ENCODE measurements at places on chromosomes 13 and 19.
A peak's percentile ranks its signal among the peaks of the same experiment; 100 is the strongest.

- no peak overlapping the region for H3K27ac ChIP-seq
- H3K36me3 ChIP-seq = peaks cover 7% of the 10 kb centered on the region
- DNase-seq = no peak
- H3K4me1 ChIP-seq = peaks cover 44% of the 10 kb centered on the region
These were observed 804 bp upstream of the MIER2 start for GRCh38 chr19:345320-345879.

DNA sequence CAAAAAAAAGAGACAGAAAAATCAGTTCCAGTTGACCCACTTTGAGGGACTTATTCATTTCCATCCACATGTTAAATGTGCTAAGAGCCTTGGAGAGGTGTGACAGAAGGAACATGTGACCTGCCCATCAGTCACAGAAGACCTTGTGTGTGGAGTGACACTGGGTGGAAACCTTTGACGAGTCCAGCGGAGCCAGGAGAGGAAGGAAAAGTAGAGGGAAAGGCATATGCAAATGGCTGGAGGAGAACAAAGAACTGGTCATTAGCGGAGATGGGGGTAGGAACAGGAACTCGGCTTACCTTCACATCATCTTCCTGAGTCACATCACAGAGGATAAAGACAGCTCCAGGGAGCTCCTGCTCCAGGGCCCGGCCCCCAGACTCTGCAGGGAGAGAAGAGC lies 2.3 kb downstream of the HSD17B14 start:
- H3K4me1 ChIP-seq = peaks cover 23% of the 10 kb centered on the region
- no peaks in the 10 kb centered on the region for H3K36me3 ChIP-seq
- DNase-seq = no peak
- peaks cover 29% of the 10 kb centered on the region for H3K27me3 ChIP-seq
- H3K27ac ChIP-seq = no peak overlapping the region

DNA sequence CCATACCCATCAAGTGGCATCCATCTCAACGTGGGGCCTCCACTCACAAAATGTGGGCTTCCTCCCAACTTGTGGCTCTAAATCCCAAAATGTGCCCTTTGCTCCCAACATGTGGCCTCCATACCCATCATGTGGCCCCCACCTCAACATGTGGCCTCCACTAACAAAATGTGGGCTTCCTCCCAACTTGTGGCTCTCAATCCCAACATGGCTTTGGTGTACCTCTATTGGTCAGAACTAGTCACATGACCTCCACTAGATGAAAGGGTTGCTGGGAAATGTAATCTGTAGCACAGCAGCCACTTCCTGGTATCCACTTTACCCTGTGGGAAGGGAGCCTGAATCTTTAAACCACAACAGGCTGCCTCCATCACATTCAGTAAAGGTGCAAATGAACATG lies 10.1 kb upstream of the ACER1 start:
- H3K27ac ChIP-seq = peak overlapping the region; percentile 49
- H3K4me3 ChIP-seq = no peak overlapping the region

GRCh38 chr13:29270271-29270985 lies 325.1 kb downstream of the SLC7A1 start:
- H3K36me3 ChIP-seq = no peaks in the 10 kb centered on the region
- DNase-seq = no peak
- no peak overlapping the region for H3K4me3 ChIP-seq
- no peak overlapping the region for H3K27ac ChIP-seq
- no peaks in the 10 kb centered on the region for H3K4me1 ChIP-seq

- DNase-seq = peak; percentile 61
- H3K36me3 ChIP-seq = peaks cover 25% of the 10 kb centered on the region
- H3K27ac ChIP-seq = peak overlapping the region; percentile 91
- no peaks in the 10 kb centered on the region for H3K27me3 ChIP-seq
- H3K4me1 ChIP-seq = peaks cover 64% of the 10 kb centered on the region
- H3K4me3 ChIP-seq = peak overlapping the region; percentile 80
These were observed 3.5 kb downstream of the KCNN4 start for GRCh38 chr19:43777163-43777695.

DNA sequence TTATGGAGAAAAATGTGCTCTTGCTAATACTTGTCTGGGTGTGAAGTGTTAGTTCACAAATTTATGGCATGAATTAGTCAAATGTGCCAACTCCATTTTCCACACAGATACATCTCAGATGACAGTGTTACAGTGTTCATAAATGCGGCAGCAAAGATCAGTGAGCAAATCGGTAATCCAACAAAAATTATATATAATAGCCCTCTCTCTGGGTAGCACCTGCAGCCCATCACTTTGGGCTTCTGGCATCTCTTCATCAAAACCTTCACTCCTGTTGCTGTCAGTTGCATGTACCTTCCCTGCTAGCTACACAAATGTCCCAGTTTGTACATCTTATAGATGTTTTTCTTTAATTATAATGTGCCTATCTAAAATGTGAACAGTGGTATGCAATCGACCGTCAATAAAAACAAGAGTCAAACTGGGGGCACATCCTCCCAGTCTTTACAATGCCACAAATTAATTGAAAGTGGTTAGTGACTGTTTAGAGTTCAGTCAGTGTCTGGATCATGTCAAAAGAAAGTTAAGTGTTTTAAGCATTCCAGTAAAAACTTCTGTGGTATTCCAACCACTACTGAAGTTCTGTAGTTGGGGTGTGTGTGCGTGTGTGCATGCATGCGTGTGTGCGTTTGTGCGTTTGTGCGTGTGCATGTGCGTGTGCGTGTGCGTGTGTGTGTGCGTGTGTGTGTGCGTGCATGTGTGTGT lies 448.9 kb downstream of the DCT start:
- no peak overlapping the region for H3K27ac ChIP-seq
- no peaks in the 10 kb centered on the region for H3K27me3 ChIP-seq
- no peaks in the 10 kb centered on the region for H3K4me1 ChIP-seq
- H3K4me3 ChIP-seq = no peak overlapping the region

GRCh38 chr13:98254513-98254912 lies 77.4 kb upstream of the RNF113B start:
- no peak overlapping the region for H3K4me3 ChIP-seq
- no peak for DNase-seq
- H3K27me3 ChIP-seq = no peaks in the 10 kb centered on the region
- no peaks in the 10 kb centered on the region for H3K36me3 ChIP-seq
- no peak overlapping the region for H3K27ac ChIP-seq

DNA sequence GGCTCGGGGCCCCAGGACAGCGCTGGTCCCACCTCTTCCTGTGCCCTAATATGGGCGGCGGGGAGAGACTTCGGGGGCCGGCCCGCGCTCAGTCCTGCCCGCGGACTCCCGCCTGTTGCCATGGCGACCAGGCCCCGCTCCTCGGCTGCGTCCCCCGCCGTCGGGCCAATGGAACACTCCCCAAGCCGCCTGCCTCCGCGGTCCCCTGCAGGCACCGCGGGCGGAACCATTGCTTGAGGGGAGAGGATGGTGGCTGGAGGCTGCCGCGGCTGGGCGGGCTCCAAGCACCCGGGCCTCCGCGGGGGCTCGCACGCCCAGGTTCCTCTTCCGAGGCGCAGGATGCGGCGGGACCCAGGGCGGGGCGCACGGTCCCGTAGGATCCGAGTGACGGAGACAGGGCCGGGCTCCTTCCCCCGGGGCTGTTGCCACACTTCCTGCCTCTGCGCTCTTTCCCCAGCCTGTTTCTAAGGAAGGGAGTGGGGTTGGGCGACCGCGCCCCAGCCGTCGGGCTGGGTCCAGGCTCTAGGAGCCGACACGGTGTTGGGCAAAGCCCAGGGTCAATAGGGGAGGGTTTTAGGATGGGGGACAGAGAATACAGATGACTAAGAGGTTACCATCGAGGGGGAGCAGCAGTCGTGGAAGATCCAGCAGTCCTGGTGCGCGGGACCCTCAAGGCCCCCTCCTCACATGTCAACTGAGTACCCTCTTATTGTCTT lies 1.2 kb upstream of the JUNB start:
- H3K36me3 ChIP-seq = peaks cover 8% of the 10 kb centered on the region
- H3K27ac ChIP-seq = peak overlapping the region; percentile 99
- peak overlapping the region; percentile 92 for H3K4me3 ChIP-seq
- H3K4me1 ChIP-seq = peaks cover 34% of the 10 kb centered on the region
- H3K27me3 ChIP-seq = peaks cover 7% of the 10 kb centered on the region

GRCh38 chr13:27289011-27289665 lies 18.5 kb downstream of the RASL11A start:
- no peak overlapping the region for H3K27ac ChIP-seq
- peaks cover 15% of the 10 kb centered on the region for H3K4me1 ChIP-seq
- no peaks in the 10 kb centered on the region for H3K27me3 ChIP-seq
- no peaks in the 10 kb centered on the region for H3K36me3 ChIP-seq

DNA sequence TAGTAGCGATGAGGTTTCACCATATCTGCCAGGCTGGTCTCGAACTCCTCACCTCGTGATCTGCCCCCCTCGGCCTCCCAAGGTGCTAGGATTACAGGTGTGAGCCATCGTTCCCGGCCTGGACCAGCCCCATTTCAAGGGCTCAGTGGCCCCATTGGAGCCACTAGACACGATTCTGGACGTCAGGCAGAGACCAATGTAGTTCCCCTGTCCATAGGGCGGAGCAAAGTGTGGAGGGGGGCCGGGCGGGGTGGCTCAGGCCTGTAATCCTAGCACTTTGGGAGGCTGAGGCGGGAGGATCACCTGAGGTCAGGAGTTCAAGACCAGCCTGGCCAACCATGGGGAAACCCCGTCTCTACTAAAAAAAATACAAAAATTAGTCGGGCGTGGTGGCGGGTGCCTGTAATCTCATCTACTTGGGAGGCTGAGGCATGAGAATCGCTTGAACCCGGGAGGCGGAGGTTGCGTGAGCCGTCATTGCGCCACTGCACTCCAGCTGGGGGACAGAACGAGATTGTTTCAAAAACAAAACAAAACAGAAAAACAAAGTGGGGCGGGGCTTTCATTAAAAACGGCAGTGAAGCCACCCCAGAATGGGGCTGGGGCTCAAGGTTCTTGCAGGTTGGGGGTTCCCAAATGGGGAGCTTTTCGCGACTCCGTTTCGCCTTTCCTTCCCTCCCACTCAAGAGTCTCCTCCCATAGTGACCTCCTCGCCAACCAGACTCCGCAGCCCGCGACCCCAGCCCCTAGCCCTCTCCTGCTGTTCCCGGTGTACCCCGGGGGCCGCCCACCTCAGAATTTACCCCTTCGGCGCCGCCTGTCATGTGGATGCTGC lies 758 bp upstream of the TECR start:
- no peaks in the 10 kb centered on the region for H3K27me3 ChIP-seq
- H3K27ac ChIP-seq = peak overlapping the region; percentile 97
- no peak for DNase-seq
- peak overlapping the region; percentile 96 for H3K4me3 ChIP-seq

DNA sequence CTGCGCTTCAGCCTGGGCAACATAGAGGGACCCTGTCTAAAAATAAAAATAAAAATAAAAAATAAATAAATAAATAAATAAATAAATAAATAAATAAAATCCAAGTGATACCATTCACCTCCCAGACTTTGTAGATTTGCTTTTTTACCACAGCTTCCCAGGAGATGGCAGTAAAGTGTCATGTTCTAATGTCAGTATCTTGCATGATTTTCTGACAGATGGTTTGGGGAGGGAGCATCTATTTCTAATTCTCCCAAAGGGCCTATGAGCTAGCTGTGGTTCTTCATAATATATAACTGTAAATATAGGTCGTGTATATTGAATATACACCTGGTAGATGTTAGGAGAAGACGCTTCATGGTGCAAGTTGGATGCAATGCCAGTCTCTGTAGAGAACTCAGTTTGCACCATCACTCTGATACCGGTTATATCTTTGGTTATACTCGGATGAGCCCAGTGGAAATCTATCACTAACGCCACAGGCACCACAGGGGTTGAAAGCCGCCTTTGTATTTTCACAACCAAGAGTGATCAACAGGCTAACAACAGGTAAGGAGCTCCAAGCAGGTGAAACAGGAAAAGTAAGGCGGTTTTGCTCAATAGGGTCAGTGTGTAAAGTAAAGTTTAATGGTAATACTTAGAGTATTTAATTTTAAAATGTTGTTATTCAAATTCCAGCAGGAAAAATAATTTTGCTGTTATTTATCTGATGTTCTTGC lies 13.9 kb downstream of the APLP1 start:
- H3K4me1 ChIP-seq = peaks cover 10% of the 10 kb centered on the region
- peaks cover 31% of the 10 kb centered on the region for H3K27me3 ChIP-seq
- H3K27ac ChIP-seq = peak overlapping the region; percentile 62
- DNase-seq = peak; percentile 51
- H3K36me3 ChIP-seq = peaks cover 16% of the 10 kb centered on the region

DNA sequence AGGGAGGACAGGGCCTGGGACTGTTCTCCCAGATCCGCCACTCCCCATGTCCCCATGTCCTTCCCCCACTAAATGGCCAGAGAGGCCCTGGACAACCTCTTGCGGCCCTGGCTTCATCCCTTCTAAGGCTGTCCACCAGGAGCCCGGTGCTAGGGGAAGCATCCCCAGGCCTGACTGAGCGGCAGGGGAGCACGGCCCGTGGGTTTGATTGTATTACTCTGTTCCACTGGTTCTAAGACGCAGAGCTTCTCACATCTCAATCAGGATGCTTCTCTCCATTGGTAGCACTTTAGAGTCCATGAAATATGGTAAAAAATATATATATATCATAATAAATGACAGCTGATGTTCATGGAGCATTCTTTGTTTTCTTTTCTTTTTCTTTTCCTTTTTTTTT lies 815 bp downstream of the SPACA4 start:
- H3K36me3 ChIP-seq = no peaks in the 10 kb centered on the region
- no peak overlapping the region for H3K27ac ChIP-seq
- DNase-seq = no peak

DNA sequence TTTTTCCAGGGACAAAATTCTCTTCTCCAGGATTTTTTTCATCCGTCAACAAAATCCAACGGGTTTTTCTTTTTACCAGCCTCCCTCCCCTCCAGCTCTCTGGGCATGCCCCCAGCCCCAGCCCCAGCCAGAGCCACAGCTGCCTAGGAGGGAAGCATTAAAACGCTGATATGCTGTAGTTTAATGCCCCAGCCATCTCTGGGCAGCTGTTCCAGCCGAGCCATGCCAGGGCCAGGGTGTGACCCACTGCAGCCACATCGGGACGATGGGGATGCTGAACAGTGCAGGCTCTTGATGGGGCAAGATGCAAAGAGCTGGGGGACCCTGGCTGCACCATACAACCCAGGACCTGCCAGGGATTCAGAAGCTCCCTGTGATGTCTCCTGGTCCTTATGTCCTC lies 32.1 kb downstream of the TSHZ3 start:
- H3K36me3 ChIP-seq = no peaks in the 10 kb centered on the region
- H3K27ac ChIP-seq = no peak overlapping the region
- no peaks in the 10 kb centered on the region for H3K4me1 ChIP-seq
- peaks cover 8% of the 10 kb centered on the region for H3K27me3 ChIP-seq
- DNase-seq = no peak
- H3K4me3 ChIP-seq = no peak overlapping the region

- H3K4me1 ChIP-seq = peaks cover 18% of the 10 kb centered on the region
- no peak overlapping the region for H3K27ac ChIP-seq
- H3K27me3 ChIP-seq = no peaks in the 10 kb centered on the region
- no peak overlapping the region for H3K4me3 ChIP-seq
These were observed 13.1 kb downstream of the LRCH1 start for GRCh38 chr13:46565808-46566750.

- no peak overlapping the region for H3K4me3 ChIP-seq
- H3K4me1 ChIP-seq = no peaks in the 10 kb centered on the region
- no peaks in the 10 kb centered on the region for H3K27me3 ChIP-seq
- DNase-seq = no peak
- no peaks in the 10 kb centered on the region for H3K36me3 ChIP-seq
These were observed 322.0 kb upstream of the KLHL1 start for GRCh38 chr13:70430256-70430655.

GRCh38 chr13:40121722-40122121 lies 466.3 kb downstream of the COG6 start:
- peaks cover 9% of the 10 kb centered on the region for H3K36me3 ChIP-seq
- H3K27ac ChIP-seq = no peak overlapping the region
- no peaks in the 10 kb centered on the region for H3K27me3 ChIP-seq
- no peak overlapping the region for H3K4me3 ChIP-seq

All from activated naive CD4-positive, alpha-beta T cell treated with anti-CD3 and anti-CD28 coated beads, Interleukin-2, amount 10 ng/mL, durations not matched to agents 7 days and 5 days (primary cell).